Foreskin fibroblast (primary cell): ENCODE measurements at places on chromosomes 16 and 17.

GRCh38 chr17:49414271-49414621 is 436 bp downstream of the PHB1 start:
- DNase-seq = no peak

- no peak for DNase-seq
Measured at GRCh38 chr16:25317732-25318316, 60.2 kb upstream of the ZKSCAN2 start.

- no peak for DNase-seq
Measured at GRCh38 chr16:87691686-87692079, 74.1 kb downstream of the KLHDC4 start.

DNA sequence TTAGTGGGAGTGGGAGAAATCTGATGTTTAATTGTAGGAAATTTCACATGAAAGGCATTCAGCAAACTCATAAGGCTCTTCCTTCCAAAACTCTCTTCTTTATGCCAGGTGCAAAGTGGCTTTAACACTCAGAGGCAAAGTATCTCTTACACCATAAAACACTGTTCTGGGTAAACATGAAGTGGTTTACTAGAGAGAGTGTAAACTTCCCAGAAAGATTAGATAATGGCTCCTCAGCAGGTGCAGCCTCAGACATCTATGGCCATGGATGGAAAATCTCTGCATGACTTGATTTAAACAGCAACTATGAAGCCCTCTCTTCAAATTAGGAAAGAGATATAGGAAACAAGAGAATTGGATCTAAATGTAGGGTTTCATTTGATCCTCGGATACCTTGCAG is 583.1 kb upstream of the SALL1 start:
- DNase-seq = no peak

- no peak for DNase-seq
Measured at GRCh38 chr17:28326114-28326513, 7.1 kb downstream of the TMEM97 start.

DNA sequence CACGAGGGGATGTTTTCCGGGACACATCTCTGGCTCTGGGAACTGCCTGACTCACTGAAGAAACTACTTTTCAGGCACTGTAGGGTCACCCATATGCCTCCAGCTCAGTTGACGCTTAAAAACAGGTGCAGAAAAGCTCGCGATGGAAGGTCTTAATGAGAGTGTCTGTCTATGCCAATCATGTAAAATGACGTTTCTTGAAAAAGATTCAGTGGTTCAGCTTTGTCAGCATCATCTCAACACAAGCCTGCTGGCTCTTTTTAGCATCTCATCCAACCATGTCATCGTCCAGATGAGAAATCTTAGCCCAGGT is 27.5 kb downstream of the OR1D5 start:
- DNase-seq = no peak

DNA sequence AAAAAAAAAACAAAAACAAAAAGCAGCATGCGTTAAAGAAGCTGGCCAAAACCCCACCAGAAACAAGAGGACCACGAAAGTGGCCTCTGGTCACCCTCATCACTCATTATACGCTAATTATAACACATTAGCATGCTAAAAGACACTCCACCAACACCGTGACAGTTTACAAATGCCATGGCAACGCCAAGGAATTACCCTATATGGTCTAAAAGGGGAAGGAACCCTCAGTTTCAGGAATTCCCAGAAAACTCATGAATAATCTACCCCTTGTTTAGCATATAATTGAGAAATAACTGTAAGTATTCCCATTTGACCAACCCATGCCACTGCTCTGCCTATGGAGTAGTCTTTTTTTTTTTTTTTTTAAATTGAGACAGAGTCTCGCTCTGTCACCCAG is 77.6 kb downstream of the EMP2 start:
- no peak for DNase-seq

- peak; percentile 68 for DNase-seq
Measured at GRCh38 chr16:85205747-85206471, 93.6 kb upstream of the CIBAR2 start.

DNA sequence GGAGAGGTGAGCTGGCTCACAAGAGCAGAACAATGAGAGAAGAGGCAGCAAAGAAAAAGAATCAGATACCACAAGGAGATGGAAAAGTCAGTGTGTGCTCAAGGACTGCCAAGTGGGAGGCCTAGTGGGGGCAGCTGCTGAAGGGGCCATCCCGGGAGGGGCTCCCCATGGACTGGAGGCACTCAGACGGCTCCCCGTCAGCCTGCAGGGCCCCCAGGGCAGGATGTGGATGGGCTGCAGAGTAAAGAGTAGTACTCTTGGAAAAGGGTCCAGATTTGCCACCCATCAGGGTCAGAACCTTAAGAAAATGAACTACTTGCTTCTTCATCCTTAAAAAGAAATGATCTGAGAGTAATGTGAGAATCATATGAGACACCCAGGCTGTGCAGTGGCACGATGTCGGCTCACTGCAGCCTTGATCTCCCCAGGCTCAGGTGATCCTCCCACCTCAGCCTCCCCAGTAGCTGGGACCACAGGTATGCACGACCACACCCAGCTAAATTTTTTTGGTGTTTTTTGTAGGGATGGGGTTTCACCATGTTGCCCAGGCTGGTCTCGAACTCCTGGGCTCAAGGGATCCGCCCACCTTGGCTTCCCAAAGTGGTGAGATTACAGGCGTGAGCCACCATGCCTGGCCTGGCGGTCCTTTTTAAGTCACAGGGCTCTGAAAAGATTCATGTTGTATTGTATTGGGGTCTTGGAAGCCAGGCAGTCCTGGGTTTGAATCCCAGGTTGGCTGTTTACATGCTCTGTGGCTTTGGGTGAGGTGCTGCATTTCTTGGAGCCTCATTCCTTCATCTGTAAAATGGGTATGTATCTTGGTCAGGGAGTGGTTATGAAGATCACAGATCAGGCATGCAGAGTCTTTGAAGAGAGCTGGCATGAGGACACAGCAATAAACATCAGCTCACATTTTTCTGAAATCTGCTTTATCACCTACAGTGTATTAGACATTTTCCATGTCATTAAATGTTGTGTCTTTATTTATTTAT is 15.1 kb downstream of the ACSF2 start:
- no peak for DNase-seq

DNA sequence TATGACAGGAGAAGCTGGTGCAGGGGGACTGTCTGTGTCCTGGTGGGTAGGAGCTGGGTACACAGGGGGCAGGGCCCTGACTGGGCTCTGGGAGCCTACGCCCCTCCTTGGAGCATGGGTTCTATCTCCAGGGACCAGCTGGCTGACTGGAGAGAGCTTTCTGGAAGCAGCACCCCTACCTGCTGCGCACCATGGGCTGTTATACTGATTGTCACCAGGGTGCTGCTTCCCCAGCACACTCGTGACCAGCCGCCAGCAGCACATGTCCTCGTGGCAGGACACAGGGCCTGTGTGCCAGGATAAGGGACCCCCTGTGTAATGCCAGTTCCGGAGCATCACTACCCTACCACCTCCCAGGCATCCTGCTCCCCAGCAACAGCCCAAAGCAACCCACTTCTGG is 106.0 kb downstream of the AMFR start:
- DNase-seq = no peak

DNA sequence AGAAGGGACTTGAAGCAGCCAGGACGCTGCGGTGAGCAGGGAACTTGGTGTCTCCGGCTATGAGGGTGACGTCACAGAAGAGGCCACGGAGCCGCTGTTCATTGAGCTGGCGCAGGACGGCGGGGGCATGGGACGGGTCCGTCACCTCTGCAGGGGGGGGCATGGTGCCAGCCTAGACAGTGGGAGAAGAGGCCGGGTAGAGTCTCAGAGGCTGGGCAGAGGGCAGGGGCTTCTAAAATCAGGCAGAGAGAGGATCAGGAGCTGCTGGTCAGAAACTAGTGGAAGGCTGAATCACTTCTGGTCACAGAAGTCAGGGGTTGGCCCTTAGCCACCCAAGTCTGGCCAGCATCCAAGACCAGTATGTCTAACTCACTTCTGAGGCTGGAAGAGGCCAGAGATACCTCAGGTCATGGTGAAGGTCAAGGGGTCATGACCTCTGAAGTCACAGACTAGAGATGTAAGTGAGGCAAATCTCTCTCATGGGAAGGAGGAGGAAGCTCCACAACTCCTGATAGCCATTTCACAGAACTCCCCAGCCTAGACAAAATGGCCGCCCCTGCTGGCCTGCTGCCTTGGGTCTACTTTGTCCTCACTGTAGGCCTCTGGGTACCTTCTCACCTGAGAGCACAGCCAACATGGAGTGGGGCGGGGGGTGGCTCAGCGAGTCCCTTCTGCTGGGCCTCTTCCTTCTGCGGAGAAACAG is 12.6 kb downstream of the ZBTB4 start:
- peak; percentile 75 for DNase-seq

- DNase-seq = no peak
Measured at GRCh38 chr17:1769822-1770477, 8.1 kb downstream of the SERPINF1 start.

DNA sequence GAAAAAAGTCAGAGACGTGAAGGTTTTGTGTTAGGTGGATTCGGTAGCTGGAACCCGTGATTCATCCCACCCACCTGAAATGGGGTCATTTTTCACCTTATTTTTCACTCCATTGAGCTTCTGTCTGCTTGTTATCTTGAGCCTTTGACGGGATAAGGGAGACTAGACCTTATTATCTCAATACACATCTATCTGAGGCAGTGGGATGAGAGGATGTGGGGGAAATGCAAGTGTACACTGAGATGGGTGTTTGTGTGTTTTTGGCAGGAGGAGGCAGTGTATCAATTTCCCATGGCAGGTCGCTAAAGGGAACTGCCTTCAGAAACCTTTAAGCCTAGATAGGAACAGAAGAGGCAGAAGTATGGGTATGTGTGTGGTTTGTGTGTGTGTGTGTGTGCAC is 6.2 kb upstream of the NOG start:
- DNase-seq = no peak

GRCh38 chr17:55340176-55340575 is 75.4 kb downstream of the HLF start:
- no peak for DNase-seq

DNA sequence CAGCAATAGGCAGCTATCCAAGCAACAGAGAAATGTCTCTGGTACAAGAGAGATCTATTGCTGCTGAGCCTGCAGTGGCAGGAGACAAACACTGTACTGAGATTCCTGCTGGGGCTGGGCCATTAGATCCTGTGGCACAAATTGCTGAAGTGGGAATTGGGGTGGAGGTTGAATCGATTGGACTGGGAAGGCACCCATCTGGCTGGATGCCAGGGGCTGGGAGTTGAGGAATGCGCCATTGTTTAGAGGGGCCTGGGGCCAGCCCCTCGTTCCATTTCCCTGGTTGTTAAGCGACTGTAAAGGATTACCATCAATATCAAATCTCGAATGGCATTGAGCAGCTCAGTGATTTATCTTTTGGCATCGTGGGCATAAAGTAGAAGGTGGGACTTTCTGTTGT is 54.1 kb upstream of the ARL4D start:
- DNase-seq = no peak

- no peak for DNase-seq
Measured at GRCh38 chr16:77919761-77920415, 102.5 kb upstream of the CLEC3A start.

- no peak for DNase-seq
Measured at GRCh38 chr17:2082003-2082781, 27.3 kb downstream of the HIC1 start.

- no peak for DNase-seq
Measured at GRCh38 chr17:1727876-1728630, 3.5 kb downstream of the WDR81 start.

GRCh38 chr16:70653406-70653805 is 7.0 kb downstream of the IL34 start:
- no peak for DNase-seq

DNA sequence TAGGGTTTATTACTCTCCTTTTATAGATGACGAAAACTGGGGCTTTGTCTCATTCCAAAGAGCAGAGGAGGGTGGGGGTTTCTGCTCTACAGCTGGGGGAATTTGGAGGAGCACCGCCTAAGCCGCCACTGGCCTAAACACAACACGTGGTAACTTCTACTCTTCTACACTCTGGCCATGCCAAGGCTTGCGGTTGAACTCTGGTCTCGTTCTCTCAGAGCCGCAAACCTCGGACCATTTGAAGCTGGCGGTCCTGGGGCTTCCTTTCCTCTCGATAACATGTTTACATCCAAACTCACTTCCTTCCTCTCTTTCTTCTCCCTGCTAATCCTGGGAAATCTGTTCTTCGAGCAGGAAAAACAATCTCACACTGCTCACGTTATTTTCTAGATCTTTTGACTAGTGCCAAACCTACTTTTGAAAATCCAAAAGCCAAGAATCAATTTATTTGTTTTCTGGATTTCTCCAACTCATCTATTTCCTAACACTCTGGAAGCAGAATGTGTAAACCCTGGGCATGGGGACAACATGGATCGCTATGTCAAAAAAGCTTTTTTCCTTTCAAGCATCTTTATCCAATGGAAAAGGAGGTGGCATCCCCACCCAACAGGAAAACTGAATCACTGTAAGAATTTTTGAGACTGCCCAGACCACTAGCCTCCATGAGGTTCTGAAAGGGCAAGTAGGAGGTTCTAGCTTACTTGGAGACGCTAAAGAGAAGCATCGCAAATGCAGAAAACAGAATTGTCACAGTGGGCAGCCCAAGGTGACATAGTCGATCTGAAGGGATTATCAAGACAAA is 13.6 kb upstream of the EEF2K start:
- DNase-seq = peak; percentile 91

DNA sequence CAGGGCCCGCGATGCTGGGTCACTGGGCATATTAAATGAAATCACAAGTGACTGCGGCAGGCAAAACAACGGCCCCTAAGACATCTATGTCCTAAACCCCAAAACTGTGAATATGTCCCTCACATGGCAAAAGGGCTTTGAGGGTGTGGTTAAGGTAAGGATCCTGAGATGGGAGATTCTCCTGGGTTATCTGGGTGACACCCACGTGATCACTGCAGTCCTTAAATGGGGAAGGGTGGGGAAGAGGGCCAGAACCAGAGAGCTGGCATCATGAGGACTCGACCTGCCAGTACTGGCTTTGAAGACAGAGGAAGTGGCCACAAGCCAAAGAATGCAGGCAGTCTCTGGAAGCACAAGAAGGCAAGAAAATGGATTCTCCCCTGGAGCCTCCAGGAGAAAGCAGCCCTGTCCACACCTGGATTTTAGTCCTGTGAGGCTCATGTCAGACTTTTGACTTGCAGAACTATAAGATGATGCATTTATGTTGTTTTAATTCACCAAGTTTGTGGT is 12.5 kb downstream of the COTL1 start:
- peak; percentile 49 for DNase-seq

- DNase-seq = no peak
Measured at GRCh38 chr16:78105517-78105916, 6.1 kb downstream of the WWOX start.

DNA sequence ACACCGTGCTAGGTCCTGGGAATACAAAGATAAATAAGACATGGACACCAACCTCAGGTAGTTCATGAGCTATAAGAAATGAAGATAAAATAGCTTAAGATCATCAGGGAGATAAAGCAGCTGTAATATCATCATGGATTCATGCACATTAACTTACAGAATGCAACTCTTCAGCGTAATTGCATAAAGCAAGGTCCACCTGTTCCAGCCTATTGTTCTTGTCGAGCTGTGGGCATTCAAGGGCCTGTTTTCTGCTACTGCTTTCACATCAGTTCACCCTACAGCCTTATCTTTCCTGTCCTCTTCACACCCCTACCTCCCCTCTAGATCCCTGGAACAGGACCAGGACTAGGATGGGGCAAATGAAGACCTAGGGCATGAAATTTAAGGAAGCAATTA is 133.9 kb downstream of the SPACA3 start:
- DNase-seq = no peak

- no peak for DNase-seq
Measured at GRCh38 chr17:27455236-27455913, 873 bp upstream of the KSR1 start.
